ENCODE measurements at places on chromosomes 1 and 21.

DNA sequence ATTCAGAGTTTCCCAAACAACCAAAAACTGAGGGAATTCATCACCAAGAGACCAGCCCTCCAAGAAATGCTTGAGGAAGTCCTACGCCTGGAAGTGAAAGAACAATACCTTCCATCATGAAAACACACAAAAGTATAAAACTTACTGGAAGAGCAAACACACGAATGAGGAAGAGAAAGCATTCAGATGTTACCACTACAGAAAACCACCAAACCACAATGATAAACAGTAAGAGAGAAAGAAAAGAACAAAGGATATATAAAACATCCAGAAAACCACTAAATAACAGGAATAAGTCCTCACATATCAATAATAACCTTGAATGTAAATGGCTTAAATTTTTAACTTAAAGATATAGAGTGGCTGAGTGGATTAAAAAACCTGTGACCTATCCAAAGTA lies 58.5 kb upstream of the BCL10 start:
- DNase-seq: no peak

DNA sequence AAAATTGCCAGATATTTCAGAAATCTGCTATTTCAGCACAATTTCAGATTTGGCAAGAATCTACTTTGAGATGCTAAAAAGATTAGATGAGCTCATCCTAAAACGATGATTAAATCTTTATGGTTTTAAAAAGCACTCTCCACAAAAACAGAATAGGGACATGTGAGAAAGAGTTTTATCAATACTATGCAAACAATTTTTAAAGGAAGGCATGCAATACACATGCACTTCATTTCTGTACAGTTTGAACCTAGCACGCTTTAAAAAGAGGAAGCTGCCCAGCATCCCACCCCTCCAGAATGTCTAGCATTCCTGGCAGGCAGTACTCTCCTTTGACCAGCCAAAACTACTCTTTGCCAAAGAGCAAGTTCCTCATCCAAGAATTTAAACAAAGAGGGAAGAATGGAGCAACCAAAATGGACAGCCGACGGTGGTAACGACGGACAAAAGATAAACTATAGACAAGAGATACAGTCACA lies 1.3 kb downstream of the ARHGAP29 start:
- DNase-seq: no peak

DNA sequence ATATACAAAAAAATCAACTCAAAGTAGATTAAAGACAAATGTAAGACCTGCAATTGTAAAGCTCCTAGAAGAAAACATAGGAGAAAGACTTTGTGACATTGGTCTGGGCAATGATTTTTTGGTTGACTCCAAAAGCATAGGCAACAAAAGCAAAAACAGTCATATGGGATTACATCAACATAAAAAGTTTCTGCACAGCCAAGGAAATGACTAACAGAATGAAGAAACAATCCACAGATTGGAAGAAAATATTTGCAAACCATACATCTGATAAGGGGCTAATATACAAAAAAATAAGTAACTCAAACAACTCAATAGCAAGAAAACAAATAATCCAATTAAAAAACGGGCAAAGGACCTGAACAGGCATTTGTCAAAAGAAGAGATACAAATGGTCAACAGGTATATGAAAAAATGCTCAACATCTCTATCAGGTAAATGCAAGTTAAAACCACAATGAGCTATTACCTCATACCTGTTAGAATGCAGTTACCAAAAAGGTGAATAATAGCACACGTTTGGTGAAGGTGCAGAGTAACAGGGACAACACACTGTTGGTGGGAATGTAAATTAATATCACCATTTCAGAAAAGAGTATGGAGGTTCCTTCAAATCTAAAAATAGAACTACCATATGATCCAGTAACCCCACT lies 173.7 kb upstream of the COA6 start:
- no peak for DNase-seq

DNA sequence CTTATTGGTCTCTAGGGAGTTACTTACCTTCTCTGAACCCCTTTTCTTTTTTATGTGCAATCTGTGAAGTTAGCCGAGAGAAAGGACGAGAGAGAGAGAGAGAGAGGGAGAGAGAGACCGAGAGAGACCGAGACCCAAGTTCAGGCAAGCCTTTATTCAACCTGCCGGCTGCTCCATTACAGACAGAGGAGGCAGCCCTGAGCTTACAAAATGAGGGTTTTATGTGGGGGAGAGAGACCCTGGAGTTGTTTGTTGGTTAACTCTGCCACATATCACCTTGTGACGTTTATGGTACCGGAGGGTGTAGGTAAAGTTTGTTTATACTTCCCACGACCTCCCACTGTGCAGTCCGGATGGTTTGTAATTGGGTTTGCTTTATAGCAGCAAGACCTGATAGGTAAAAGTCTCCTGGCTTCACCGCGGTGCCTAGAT lies 1.5 kb upstream of the MCOLN3 start:
- DNase-seq: no peak

DNA sequence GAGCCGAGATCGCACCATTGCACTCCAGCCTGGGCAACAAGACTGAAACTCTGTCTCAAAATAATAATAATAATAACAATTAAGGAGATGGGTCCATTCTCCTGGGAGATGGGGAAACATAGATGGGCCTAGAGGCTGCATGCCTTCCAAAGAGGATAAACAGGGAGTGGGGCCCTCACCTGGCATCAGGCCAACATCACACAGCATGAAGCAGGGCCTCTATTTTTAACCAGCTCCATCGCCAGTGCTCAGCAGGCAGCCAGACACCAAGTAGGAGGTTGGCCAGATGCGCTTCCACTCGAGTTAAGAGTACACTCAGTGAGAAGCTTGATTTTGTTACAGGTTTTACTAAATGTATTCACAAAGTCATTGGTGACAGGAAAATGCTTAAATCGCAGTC lies 352.0 kb downstream of the RRAGC start:
- DNase-seq: no peak

- peak; percentile 89 for DNase-seq
Observed at GRCh38 chr1:223081181-223081994, 61.7 kb downstream of the TLR5 start.

- DNase-seq: no peak
Observed at GRCh38 chr1:169572187-169572586, 14.1 kb downstream of the F5 start.

DNA sequence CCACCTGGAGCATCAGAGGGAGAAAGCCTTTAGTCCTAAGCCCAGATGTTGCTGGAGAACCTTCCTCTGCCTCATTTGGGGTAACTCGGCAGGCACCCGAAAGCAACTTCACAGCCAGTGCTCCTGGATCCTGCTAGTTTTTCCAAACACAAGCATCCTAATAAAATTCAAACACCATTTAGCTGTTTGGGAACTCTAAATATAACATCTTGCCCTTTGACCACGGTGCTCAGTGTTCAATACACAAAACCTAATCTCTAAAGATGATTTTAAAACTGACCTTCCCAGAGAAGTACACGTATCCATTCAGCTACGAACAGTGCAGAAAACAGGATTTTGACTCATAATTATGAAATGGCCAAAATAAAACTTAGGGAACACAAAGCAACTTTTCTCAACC lies 40.3 kb downstream of the PROX1 start:
- DNase-seq: no peak

DNA sequence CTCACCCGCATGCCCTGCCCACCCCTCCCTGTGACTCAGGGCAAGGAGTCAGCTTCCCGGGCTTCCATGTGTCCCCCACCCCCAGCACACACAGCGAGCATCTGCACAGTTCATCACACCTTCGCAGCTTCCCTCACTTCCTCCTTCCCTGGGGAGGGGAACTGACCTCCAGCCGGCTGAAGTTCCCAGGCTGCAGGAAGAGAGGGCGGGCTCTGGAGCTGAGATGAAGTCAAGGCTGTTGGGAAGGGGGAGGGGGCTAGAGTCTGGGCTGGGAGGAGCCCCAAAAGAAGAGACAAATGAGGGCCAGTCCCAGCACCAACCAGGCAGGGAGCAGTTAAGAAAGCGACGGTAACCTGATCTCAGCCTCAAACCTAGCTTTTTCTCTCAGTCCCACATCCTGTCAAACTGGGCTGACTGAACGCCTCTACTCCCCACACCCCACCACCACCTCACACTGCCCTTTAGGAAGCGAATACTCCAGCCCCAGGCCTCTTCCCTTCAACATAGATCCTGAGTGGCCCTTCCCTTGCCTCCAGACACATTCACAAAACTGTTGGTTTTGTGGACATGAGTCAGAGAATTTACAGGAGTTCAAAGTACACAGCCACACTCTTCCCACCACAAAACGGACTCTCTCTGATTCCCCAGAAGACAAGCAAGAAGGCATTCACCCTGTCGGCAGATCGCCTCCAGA lies 1.8 kb downstream of the RHOC start:
- peak; percentile 81 for DNase-seq

DNA sequence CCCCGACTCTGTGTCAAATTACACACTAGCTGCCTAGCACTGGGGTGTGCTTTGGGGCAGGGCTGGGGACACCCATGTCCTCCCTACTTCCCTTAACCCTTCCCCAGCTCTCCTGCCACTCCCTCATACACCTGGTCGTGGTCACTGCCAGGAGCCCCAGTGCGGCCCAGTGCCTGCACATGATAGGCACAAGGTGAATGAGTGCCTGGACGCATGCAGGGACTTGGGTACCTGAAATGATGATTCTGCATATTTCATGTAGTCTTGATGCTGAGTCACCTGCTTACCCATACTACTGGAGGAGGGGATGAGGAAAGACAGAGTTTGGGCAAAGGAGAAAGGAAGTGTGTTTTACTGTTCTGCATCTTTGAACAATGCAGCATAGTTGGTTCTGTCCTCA lies 1.5 kb upstream of the VANGL2 start:
- DNase-seq: no peak

DNA sequence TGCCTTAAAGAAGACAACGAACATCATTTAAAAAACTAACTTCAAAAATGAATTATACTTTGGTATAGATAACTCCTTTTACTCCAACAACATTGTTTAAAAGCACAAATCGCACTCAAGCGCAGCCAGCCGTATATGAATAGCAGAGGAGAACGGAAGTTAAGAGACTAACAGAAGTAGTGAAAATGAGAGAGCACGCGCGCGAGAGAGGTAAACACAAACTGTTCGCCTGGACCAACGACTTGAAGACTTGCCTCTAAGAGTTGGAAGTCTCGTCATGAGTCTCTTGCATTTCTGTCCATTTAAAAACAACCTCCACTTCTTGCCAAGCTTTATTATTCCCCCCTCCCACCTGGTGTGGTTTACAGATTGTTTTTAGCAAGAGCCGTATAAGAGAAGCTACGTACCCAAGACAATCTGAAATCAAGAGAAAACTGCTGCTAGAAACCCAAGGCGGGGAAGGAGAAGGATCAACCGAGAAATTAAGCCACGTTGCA lies 479 bp downstream of the SELENOF start:
- no peak for DNase-seq

- DNase-seq: no peak
Observed at GRCh38 chr1:70980361-70980760, 67.3 kb downstream of the PTGER3 start.

GRCh38 chr1:27203946-27204345 lies 30.5 kb upstream of the WDTC1 start:
- DNase-seq: no peak

GRCh38 chr1:45304311-45305081 lies 22.2 kb upstream of the HPDL start:
- no peak for DNase-seq

GRCh38 chr1:20329793-20330542 lies 39.3 kb downstream of the VWA5B1 start:
- DNase-seq: no peak

- no peak for DNase-seq
Observed at GRCh38 chr1:23426828-23427227, 2.3 kb upstream of the TCEA3 start.

DNA sequence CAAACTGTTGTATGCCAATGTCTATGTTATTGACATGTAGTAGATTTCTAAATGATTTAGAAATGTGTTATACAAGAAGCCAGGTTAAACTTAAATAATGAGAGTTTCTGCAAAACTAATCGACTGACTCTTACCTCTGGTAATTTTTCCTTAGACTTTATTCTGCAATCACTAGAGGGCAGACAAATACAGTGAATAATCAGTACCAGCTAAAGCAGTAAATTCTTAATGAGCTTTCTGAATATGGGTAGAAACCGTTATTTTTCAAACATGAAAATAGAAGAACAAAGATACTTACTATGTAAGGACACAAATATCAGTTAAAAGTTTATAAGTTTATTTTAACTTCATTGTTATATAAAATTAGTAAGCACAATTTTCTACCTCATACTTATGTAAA lies 97.9 kb upstream of the RGS1 start:
- DNase-seq: no peak
